ENCODE measurements at places on chromosomes 2 and 18.

GRCh38 chr2:153584244-153584643, 105.7 kb upstream of the RPRM start:
- no peak for DNase-seq

DNA sequence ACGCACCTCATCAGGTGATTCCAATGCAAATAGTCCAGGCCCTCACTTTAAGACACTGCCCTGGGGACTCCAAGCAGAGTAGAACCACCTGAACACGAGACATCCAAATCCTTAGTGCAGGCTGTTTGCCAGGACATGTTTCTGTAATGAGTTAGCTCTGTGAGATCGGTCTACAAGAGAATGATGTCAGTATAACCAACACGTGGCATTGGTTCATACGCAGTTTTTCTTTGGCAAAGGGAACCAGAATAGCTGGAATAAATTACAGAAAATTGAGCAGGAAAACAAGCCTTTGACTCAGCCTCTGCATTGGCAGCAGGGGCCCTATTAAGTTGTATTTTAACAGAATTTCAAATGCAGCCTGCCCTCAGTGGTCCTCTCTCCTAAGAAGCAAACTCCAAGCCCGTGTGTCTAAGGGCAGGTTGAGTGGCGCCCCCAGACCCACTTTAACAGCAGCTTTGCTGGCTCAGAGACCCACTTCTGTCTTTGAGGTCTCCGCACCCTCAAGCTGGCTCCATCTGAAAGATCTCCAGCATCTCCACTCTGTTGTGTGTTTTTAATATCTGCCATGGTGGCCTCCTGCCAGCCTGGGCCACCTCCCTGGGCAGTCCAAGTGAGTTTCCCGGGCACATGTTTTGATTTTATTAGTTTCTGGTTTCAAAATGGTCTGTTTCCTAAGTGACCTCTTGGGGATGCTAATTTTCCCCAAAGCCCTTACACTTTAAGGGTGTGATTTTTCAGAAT, 61.3 kb downstream of the ALPK2 start:
- DNase-seq, result no peak

DNA sequence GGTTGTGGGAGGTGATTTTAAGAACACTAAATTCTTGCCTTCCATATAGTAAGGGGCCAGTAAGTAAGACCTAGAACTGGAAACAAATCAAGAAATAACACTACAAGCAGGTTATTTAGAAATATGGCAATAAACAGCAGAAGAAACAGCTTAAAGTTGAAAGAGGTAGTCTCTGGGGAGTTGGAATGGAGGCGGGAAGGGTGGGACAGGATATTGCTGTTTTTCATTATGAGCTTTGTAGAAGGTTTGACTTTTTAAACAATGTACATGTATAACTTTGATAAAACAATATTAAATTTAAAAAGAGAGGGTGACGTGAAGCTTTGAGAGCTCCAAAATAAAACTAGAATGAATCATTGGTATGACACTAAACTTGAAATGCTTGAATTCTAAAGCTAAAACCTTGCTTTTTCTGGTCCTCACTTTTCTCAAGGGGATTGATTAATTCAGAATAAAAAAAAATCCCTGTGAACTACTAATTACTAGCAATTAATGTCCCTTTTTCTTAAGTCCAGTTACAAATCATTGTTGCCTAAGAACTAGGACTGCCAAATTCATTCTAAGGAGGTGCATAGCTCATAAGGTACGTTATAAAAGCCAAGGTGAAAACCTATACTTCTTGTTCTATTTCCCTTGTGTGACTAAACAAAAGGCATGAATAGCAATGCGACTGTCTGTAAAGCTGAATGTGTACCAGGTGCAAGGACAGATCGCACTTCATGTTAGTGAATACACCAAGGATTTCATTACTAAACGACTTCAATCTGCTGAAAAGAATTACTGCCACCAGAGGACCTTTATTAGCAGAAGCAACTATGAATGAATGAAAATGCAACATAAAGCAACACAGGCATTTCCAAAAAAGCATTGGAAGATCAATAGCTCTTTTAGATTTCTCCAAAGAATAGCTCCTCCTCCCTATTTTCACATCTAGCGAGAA, 177.5 kb downstream of the RBM43 start:
- DNase-seq, result no peak

DNA sequence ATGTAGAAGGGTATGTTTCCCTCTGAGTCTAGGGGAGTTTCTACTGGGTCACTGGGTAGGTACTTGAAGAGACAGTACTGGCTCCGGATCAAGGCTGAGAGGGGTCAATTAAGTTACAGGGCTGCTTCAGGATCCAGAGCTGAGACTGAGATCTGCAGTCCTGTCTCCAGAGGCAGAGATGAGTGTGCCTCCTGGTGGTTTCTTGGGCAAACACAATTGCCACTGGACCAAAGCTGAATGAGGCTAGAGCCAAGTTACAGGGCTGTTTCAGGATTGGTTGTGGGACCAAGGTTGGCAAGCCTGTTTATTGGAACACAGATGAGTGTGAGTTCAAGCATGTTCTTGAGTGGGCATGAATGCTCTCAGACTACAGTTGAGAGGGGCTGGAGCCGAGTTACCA, 157.9 kb downstream of the ADCYAP1 start:
- DNase-seq, result no peak

DNA sequence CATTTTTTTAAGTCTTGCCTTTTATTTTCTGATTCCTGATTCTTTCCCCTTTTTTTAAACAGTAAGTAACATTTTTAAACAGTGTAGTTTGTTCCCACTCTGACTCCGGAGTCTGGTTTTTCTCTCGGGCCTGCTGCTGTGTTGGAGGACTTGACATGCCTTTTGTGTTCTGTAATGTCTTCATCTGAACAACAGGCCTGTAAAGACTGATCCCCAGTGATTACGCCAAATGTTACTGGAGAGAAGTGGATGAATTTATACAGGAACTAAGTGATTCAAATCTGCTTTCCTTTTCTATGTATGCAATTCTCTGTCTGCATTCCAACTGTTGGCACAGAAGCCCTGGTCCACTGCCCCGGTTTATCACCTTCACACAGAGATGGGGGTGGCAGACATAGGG, 54.3 kb upstream of the RMDN2 start:
- DNase-seq, result no peak

- DNase-seq, result no peak
Observed at GRCh38 chr2:207489251-207489650, 40.5 kb upstream of the CREB1 start.

- no peak for DNase-seq
Observed at GRCh38 chr2:205908212-205909183, 177.5 kb downstream of the INO80D start.

DNA sequence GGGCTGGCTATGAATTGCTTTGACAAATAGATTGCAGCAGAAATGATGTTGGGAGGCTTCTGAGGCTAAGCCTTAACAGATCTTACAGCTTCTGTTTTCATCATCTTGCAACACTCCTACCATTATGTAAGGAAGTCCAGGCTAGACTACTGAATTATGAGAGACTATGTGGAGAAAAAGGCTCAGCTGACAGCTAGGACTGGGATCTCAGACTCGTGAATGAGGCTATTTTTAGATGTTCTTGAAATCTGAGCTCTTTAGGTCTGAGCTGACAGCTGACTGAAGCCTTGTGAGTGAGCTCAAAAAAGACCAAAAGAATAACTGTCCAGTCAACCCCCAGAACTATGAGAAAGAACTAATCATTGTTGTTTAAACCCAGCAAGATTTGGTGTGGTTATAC, 70.3 kb downstream of the VWC2L start:
- DNase-seq, result no peak

GRCh38 chr2:223760838-223761502, 76.4 kb downstream of the AP1S3 start:
- peak; percentile 77 for DNase-seq

DNA sequence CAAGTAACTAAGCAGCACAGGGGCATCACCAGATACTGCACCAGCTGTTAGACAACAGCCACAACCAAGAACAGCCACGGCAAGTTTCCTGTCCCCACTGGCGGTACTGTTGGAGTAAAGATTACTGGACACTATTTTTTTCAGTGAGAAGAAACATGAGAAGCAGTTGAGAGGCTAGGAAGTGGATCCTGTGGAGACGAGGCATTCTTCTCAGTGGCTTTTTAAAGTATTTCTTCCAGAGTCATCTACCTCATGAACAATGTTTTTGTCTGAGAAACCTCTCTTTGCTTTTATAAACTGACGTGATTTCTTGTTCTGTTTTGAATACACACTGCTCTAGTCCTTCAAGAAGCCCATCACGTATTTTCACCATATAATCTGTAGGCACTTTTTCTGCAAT, 18.8 kb downstream of the TM4SF20 start:
- DNase-seq, result no peak

DNA sequence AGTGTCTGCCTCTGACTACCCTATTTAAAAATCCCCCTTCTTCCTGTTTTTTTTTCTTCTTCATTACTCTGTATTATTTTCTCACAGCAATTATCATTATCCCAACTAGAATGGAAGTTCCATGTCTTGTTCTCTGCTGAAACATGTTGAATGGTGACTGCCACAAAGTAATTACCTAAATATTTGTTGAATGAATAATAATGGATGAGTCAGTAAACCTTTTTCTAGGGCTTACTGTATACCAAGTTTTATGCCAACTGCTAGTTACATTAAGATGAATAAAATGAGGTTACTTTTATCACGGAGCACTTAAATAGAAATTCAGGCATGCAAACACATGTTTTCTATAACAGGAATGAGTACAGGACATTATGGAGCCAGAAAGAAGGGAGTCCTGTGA, 490.6 kb downstream of the THSD7B start:
- no peak for DNase-seq

GRCh38 chr2:160538559-160539355, 45.1 kb upstream of the RBMS1 start:
- no peak for DNase-seq

DNA sequence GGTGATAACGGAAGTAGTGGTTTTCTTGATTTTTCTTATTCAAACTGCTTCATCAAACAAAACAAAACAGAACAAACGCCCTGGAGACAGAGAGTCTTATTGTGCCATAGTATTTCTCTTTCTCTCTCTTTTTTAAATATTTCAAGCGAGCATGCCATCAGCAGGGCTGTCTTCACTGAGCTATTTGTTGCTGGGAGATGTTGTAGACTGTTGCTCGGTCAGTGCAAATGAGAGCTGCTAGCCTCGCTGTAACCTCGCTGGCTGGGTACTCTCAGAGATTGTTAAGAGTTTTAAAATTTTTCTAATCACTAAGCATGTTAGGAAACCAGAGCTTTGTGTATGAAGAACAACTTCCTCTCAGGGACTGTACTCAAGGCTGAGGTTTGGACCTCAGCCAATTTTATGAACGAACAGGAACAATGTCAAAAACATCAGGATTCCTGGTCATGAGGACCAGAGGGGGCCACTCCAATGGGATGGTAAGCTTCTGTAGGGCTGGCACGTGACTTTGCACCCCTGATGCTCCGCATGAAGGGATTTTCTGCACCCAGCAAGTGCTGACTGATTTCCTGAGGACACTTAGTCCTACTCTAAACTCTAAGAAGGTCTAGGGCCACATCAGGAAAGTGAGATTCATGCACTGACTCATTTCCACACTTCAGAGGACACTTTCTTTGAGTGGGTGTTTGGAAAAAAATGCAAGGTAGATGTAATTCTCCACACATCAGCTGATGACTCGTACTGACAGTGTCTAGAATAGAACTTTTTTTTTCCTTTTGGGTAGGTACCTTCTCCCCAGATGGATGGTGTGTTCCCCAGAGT, 59.8 kb upstream of the IL1R1 start:
- DNase-seq, result peak; percentile 78

- no peak for DNase-seq
Observed at GRCh38 chr2:194203898-194204297, 1453.1 kb upstream of the SLC39A10 start.

- no peak for DNase-seq
Observed at GRCh38 chr2:110657724-110658305, 20.0 kb downstream of the BUB1 start.

GRCh38 chr2:180790891-180791290, 189.5 kb upstream of the UBE2E3 start:
- DNase-seq, result no peak

DNA sequence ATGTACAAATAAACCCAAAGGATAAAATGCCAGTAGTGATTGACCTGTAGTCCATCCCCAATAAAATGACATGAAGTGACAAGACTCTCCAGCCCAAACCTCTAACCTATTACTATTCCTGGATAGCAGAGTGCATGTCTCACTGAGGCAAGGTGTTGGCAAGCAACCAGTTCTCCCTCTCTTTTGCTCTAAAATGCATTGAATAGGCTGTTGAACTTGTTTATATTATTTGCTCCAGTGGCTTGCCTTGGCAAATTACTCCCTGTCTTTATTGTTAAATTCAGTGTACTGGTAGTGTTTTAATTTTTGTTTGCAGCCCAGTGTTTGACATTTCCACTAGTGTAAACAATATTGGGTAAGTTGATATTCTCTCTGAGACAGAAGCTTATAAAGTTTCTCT, 70.5 kb downstream of the CSRNP3 start:
- no peak for DNase-seq

GRCh38 chr2:240554767-240555493, 2.9 kb downstream of the ANKMY1 start:
- DNase-seq, result peak; percentile 60

GRCh38 chr2:33378556-33379210, 97.8 kb upstream of the RASGRP3 start:
- no peak for DNase-seq

GRCh38 chr18:48892146-48892855, 58.5 kb downstream of the SMAD7 start:
- DNase-seq, result no peak

GRCh38 chr18:25089470-25089869, 262.5 kb downstream of the ZNF521 start:
- DNase-seq, result no peak

GRCh38 chr18:13642440-13642827, 83.9 kb downstream of the FAM210A start:
- DNase-seq, result no peak

DNA sequence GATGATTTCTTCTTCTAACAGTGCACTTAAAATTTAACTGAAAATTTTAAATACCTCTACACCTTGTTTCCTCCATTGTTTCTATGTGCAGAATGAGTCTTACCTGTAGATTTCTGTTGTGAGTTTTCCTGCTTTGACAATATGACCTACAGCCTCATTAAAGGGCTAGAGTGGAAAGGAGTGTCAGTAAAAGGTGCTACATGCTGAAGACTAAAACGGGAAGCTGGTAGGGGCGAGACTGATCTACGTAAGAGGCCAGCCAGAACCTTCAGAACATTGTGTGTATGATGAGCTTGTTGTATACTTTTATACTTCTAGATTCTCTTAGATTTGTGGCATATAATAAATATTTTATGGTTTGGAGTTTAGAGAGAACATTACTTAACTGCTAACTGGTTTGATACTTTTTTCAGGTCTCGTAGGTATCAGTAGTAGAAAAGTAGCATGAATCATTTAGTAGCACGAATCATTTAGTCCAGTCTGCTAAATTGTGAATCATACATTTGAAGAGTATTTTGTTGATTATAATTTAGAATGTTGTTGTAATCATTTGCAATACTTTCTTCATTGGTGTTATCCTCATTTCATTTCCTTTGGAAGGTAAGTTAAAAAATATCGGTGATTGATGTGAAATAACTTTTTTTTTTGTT, 14.3 kb downstream of the INSIG2 start:
- no peak for DNase-seq

- DNase-seq, result no peak
Observed at GRCh38 chr2:62760555-62760954, 55.0 kb downstream of the EHBP1 start.

- peak; percentile 31 for DNase-seq
Observed at GRCh38 chr2:170681311-170681710, 33.8 kb upstream of the SP5 start.

- no peak for DNase-seq
Observed at GRCh38 chr2:109404681-109405080, 209.1 kb downstream of the SEPTIN10 start.
